RWPE1 (cell line): ENCODE measurements at places on chromosomes 2 and 18.

- no peak for DNase-seq
Observed at GRCh38 chr2:160489111-160489510, 4.5 kb downstream of the RBMS1 start.

GRCh38 chr2:38622210-38622609 lies 19.5 kb upstream of the HNRNPLL start:
- DNase-seq = no peak

DNA sequence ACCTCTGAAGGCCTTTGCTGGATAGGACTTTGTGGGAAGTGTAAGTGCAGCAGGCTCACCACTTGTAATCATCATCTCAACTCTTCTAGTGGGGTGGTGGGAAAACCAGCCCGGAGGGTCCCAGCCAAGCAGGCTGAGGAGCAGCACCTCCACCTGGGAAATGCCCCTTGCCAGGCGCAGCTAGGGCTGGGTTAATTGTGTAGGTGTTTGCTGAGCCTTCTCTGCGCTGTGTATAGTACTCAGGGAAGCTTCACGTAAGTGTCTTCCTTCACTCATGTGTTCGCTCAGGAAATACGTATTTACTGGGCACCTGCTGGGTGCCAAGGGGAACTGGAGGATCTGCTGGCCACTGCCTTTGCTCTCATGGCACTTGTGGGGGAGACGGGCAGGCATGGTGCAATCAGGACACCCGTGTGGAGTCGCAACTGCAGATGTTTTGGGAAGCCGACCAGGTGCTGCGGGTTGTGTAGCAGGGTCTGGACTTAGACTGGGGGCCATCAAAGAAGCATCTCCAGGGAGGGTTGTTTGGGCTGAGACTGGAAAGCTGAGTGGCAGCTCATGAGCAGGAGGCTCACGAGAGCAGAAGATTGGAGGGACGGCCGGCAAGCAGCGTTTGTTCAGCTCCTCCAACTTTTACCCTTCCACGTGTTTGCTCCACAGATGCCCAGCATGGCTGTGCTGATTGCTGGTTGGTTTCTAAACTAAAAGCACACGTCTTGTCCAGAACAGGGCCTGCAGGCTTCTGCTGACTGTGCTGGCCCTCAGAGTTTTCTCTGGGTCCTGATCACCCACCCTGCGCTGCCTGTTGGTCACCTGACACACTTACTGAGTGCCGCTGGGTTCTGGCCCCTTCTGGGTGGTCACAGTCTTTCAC lies 164.6 kb downstream of the LDLRAD4 start:
- DNase-seq = no peak

DNA sequence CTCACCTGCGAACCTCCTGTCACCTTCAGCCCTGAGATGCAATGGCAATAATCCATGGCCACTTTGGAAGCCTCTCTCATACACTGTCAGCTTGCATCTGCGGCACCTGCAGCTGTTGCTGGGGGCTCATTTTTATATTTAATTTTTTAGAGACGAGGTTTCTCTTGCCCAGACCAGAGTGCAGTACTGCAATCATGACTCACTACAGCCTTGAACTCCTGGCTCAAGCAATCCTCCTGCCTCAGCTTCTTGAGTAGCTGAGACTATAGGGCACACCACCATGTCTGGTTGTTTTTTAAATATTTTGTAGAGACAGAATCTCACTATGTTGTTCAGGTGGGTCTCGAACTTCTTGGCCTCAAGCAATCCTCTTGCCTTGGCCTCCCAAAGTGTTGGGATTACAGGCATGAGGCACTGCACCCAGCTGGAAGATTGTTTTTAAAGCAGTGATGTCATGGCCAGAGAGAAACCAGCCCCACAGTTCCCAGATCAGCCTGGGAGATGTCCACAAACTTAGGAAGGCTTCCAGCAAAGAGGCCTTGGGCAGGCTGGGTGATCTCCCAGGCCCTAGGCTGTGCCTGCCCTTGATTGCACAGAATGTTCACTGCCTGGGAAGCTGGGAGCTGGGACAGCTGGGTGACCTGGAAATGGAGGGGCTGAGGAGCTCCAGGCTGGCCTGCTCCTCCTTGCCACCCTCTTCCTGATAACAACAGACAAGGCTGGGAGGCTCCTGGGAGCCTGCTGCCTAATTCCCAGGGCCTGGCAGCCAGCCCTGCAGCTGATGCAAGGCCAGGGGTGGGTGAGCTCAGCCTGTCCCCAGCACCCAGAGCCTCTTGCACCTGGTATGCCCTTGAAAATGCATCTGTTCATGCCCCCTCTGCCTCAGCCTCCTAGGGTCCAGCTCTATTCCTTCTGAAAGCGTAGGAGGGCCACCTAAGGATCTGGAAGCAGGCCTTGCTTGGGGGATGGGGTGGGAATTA lies 27.1 kb downstream of the SH2D6 start:
- DNase-seq = peak; percentile 46

DNA sequence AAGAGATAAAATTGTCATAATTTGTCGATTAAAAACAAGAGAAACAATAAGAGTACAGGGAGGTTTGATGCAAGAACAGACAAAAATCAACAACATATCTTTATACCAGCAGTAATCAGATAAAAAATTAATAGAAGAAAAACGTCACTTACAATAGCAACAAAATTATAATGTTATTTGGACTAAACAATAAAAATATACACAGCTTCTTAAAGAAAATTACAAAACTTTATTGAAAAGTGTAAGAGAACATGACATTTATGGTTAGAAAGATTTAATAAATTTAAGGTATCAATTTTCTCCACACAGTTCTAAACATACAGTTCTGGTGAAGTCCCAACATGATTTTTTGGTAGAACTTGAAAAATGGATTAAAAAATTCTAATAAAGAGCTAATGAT lies 12.8 kb downstream of the RNF138 start:
- no peak for DNase-seq

DNA sequence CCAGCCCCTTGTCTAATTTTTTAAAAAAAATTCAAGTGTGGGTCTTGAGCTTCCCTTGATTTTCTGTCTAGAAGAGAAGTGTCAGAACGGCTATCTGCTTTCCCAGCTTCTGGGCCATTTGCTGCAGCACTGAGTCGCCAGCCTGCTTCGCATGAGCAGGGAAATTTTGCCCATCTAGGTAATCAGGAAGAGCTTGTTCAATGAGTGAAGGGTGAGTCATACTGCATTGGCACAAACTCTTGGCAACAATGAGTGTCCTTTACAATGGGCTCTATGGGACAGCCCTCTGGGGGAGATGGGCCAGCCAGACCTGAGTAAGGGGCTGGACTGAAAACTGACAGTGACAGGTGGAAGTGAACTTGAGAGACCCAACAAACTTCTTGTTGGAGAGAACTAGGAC lies 2.4 kb upstream of the RNF144A start:
- peak; percentile 45 for DNase-seq

DNA sequence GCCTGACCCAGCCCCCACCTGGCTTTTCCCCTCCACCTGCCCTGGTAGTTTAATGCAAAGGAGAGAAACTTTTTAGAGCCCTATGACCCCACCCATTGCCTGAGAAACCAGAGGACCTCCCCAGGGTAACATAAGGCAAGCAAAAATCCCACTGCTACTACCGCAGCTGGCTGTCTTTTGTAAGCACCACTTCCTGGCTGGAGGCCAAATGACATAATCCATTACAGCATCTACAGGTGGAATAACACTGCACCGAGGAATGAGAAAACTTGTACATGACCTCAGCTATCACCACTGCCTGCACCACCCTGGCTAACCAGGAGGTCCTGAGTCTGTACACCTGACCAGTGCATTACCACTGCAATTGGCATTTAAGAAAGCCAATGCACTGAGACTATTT lies 149.6 kb upstream of the GALNT5 start:
- peak; percentile 13 for DNase-seq

- no peak for DNase-seq
Observed at GRCh38 chr18:58264075-58264474, 220.0 kb downstream of the NEDD4L start.

GRCh38 chr2:195057001-195057400 lies 600.0 kb upstream of the SLC39A10 start:
- DNase-seq = no peak

GRCh38 chr2:128028668-128029054 lies 802 bp upstream of the SAP130 start:
- DNase-seq = no peak

GRCh38 chr2:64455545-64455944 lies 1.6 kb downstream of the LGALSL start:
- DNase-seq = peak; percentile 12

DNA sequence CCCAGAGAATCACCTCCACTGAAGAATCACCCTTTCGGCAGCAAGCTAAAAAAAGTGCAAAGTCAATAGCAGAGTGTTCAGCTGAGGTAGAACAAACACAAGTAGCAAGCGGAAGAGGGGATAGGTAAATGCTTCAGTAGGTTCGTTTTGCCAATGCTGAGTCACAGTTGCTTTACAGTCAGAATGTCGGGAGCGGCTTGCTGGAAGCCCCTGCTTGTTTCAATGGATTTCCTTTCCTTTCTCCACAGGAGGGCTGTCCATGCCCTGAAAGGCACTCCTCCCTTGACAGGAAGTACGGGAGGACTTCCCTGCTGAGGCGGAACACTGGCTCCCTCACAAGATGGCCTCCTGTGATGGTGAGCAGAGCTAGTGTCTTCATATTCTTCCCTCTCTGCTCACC lies 146.2 kb upstream of the LYPD1 start:
- DNase-seq = no peak

DNA sequence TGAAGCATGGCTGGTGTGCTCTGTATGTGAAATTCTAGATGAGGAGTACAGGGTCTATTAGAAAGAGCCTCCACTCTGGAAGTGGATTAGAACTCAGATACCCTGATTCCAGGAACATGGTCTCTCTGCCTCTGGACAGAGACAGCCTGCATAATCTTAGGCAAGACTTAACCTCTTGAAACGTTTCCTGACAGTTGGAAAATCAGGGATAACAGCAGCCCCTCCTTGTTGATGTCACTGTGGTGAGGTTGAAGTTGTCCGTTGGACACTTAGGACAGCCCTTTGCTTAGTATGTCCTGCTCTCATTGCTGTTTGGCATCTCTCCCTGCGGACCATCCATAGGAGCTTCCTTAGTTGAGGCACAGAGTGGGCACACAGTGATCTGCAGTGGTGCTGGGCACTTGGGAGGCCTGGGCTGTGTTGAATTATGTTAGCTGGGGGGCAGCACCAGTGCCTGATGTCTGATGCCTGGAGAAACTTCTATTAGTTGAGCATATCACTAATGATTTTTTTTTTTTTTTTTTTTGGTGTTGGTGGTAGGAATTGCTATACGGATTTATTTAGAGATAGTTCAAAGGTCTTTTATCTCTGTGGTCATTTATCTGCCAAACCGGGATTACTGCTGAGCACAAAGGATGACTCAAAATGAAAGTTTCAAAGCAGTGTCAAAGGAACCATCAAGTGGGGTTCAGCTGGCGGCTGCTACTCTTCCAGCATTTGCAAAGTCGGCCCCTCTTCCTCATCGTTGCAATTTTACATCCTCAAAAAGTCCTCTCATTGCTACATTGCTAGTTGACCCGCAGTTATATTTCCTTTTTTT lies 28.8 kb downstream of the SETBP1 start:
- no peak for DNase-seq

GRCh38 chr2:96647681-96648080 lies 5.1 kb downstream of the FER1L5 start:
- DNase-seq = no peak

- no peak for DNase-seq
Observed at GRCh38 chr2:240297256-240298116, 138.0 kb upstream of the GPC1 start.

DNA sequence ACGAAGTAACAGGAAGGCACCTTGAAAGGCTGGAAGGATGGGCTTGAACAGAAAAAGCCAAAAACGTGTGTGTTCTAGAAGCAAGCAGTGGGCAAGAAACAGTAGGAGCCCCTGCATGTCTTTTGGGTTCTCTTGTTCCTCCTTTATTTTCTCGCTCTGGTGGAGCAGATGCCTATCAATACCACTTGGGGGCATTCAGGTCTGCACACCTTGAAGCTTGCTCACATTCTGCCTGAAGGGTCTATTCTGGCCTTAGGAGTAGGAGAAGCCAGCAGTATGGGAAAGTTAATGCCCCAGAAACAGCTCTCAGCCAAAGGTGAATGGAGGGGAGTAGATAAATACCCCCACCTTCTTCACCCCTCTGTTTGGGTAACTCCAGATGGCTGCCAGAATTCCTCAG lies 204.5 kb downstream of the TXNL1 start:
- no peak for DNase-seq

GRCh38 chr2:102632380-102633175 lies 13.2 kb downstream of the SLC9A2 start:
- DNase-seq = no peak

DNA sequence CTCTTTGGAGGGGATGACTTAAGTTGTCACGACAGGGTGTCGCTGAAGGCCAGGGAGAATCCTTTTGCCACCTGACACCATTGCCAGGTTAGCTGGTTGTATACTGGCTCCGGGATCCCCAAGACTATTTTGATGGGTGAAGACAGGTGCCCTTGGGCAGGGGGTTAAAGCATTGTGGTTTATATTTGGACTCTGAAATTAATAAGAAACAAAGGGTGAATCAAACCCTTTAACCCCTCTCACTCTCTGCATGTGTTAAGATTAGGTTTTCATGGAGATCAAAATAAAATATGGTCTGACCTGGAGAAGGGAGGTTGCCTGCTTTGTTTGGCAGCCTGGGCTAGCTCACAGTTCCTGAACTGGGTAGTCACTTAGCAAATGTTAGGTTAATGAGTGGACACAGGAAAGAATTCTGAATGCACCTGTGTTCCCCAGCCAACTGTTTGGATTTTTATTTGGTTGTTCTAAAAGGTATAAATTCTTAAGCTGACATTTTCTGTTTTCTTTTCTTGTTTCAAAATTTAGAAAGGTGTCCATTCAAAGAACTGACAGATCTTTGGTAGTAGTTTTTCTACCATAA lies 301.7 kb downstream of the KCNS3 start:
- no peak for DNase-seq

GRCh38 chr2:23485841-23486683 lies 101.1 kb downstream of the KLHL29 start:
- no peak for DNase-seq

- no peak for DNase-seq
Observed at GRCh38 chr2:16365366-16365765, 300.3 kb downstream of the CYRIA start.

GRCh38 chr2:33230842-33231241 lies 245.6 kb upstream of the RASGRP3 start:
- no peak for DNase-seq

GRCh38 chr2:143744114-143744513 lies 614.9 kb downstream of the ARHGAP15 start:
- DNase-seq = no peak

- no peak for DNase-seq
Observed at GRCh38 chr2:63849381-63850203, 7.9 kb downstream of the UGP2 start.

- DNase-seq = peak; percentile 89
Observed at GRCh38 chr2:108923019-108923700, 65.9 kb downstream of the EDAR start.

DNA sequence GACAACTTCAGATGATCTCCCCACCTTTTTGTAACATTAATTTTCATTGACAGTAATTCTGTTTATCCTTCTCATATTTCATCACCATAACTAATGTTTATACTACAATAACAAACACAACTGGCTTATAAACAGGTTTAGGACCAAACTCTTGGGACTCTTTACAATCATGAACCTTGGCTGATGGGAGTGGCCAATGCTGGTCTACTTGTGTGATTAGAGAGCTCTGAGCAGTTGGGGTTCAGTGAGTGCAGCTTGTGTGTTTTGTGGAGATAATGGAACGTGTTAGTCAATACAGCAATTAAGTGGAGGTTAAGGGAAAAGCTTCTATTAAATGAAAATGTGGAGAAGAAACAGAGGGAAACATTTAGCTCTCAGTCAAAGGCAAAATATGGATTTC lies 207.1 kb downstream of the SPAG16 start:
- DNase-seq = no peak
